Naive thymus-derived CD8-positive, alpha-beta T cell (primary cell): ENCODE measurements at places on chromosomes 5 and 9.

DNA sequence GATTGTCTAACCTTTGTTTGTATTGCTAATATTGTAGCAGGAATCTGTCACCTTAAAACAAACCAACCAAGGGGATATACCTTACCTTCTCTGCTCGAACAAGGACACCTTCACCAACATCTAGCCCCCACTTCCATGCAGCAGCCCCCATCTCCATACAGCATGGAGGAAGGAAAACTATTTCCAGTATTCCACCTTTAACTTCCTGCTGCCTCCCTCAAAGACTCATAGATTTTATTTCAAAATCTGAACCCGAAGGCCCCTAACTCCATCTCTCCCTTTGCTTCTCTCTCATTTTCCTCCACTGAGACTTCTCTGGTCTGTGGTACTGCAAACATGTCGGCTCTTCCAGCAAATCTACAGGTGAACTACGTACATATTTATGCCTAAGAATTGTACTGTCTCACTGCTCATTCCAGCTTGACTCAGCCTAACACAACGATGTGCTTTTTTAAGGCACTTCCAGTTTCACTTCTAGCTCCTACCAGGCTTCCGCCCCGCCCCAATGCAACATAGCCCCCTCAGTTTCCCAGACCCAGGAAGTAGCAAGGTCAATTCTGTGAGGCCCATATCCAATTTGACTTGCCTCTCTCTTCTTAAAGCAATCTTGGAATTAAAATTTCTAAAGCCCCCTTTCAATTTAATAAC is 70.7 kb upstream of the RNF38 start:
- DNase-seq = peak; percentile 52

DNA sequence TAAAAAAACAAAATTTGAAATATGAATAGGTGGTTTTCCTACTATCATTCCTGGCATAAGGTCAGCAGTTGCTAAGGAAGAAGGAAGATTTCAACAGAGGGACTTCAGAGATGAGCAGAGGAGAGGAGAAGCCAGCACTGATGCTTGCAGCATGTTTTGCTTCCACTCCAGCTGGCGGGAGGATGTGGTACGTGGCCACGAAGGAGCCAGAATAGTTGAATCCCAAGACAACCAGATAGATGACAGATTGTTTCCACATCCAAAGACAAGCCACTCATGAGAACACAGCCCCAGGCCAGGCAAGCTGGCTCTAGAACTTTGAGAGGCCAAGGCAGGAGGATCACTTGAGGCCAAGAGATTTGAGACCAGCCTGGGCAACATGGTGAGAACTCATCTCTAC is 15.1 kb downstream of the TIMD4 start:
- no peak for DNase-seq

DNA sequence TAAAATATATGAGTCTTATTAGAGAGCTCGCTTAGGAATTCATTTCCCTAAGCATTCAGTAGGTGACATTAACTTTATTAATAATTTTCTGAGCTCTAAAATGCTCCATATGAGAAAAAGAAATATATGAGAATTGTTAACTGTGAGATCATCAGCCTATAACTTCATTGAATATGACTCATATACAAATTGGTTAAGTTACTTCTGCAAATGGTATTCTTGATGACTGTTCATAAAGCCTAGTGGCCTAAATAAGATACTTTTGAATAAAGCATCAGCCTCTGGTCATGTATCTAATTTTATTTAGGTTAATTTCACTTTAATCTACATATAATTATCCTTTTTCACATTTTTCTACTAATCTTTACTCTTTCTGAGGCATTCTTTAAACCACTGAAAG is 710.2 kb upstream of the ACO1 start:
- no peak for DNase-seq

- no peak for DNase-seq
Observed at GRCh38 chr5:1316588-1317340, 21.9 kb upstream of the TERT start.

DNA sequence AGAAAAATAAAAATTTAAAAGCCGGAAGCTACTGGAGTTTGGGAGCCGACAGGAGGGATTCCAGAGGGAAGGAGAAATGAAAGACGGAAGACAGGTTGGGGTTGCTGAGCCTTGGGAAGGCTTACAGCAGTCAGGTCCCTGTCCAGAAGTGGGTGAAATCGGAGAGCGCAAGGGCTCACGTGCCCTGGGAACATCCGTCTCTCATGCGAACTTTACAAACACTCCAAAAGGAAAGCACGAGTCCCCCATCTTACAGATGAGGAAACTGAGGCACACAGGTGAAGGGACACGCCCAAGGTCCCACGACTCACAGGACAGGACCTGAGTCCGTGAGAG is 347 bp upstream of the OLFML2A start:
- no peak for DNase-seq

- DNase-seq = no peak
Observed at GRCh38 chr9:121672986-121673385, 21.6 kb downstream of the DAB2IP start.

GRCh38 chr5:15501091-15501791 is 1.3 kb downstream of the FBXL7 start:
- DNase-seq = no peak

DNA sequence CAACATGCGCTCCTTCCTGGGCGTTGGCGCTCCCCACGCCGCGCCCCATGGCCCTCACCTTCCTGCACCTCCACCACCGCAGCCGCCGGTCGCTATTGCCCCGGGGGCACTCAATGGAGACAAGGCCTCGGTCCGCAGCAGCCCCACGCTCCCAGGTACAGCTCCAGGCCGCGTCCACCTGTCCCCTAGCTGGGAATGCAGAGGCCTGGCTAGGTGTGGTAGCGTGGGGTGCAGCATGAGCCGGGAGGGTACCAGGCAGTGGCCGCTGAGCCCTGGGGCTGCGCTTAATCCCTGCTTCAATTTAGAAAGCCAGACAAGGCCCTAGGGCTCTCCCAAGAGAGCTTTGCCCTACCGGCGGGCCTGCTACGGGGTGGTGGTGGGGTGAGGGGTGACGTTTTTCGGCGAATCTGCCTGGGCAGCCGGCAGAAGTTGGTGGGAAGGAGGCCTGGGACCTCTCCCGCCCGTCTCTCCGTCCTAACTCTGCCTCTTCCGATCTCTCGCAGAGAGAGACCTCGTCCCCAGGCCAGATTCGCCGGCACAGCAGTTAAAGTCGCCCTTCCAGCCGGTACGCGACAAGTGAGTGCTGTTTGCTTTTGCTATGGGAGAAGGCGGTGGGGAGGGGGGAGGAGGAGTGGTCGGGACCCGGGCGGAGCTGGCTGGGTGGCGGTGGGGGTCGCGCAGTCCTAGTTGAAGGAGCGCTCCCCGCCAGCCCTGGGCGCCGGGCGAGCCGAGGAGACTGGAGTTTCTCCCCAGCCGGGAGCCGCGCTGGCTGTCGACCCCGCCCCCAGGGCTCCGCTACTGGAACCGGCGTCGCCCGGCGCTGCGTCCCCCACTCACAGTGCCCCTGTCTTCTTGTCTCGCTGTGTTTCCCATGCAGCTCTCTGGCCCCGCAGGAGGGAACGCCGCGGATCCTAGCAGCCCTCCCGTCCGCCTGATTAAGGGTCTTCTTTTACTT is 4.8 kb downstream of the IRX1 start:
- no peak for DNase-seq

DNA sequence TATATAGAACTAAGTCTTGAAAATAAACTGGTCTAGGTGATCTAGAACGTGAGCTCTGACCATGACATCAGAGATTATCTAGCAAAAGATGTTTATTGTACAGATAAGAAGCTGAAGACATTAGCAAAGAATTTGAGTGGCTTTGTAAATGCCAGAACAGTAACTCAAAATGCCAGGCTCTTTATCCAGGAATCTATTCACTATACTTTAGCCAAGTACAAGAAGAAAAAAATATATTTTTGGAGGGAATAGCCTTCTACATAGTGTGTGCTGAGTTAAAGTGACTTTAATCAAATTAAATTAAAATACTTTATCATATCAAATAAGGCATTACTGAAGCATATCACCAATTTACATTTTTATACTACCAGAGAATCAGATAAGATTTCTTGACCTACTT is 132.6 kb upstream of the ITGA1 start:
- DNase-seq = no peak

- no peak for DNase-seq
Observed at GRCh38 chr9:109085510-109085909, 34.2 kb downstream of the TMEM245 start.

DNA sequence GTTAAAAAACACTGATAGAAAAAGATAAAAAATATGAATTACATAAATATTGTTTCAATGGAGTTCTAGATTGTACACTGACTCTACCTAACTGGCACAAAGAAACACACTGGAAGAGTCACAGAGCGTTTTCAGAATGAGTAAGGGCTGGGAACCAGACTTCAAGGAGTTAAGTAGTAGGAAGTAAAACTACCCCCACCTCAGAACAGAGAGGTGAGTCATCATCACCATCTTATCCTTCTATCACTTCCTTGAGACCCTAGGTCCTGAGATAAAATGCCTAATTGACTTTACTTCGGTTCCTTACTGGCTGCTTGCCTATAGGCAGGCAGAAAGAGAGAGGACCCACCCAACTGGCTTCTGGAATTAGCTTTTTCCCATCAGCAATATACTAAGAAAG is 79.7 kb downstream of the ELAVL2 start:
- no peak for DNase-seq

DNA sequence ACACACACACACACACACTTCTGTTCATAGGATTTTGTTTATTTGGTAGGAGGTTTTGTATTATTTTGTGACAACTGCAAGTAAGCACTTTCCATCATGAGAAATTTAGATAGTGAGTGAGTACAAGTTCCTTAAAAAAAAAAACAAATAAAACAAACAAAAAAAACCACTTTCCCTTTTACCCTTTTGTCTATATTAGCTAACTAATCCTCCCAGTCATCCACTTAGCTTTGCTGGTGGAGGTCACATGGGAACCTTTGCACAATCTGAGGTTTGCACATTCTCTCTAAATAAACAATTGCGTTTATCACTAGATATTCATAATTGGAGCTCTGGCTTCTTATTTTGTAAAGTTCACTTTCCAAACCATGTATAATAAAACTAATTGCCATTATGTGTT is 6.8 kb downstream of the ITGA1 start:
- DNase-seq = no peak

GRCh38 chr9:137267933-137268355 is 9.6 kb upstream of the TOR4A start:
- no peak for DNase-seq

- peak; percentile 30 for DNase-seq
Observed at GRCh38 chr5:141349917-141350619, at the start of gene PCDHGB1. PCDHGB1 (plus strand) TSS chr5:141350099; CDS start chr5:141350261, 162 bp downstream.

GRCh38 chr9:79989079-79989478 is 417.3 kb downstream of the TLE4 start:
- no peak for DNase-seq

GRCh38 chr5:3429962-3430361 is 165.7 kb upstream of the IRX1 start:
- DNase-seq = no peak

GRCh38 chr5:1185629-1186350 is 15.6 kb upstream of the SLC6A19 start:
- DNase-seq = no peak

DNA sequence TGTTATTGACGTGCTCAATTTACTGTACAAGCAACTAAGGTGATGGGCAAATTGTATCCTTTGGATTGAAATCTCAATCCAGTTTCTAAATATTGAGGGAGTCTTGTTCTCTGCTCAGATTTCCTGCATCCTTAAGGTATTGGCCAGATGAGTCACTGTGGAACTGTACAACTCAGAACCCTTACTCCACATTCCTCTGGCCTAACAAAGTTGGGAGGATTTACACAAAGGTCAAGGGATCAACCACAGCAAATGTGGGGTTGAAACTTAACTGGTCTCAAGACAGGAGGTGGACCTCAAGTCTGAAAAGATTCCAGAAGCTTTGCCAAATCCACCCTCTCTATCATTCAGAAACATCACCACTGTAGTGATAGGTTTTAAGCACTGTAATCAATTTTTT is 81.5 kb upstream of the AGXT2 start:
- DNase-seq = no peak

DNA sequence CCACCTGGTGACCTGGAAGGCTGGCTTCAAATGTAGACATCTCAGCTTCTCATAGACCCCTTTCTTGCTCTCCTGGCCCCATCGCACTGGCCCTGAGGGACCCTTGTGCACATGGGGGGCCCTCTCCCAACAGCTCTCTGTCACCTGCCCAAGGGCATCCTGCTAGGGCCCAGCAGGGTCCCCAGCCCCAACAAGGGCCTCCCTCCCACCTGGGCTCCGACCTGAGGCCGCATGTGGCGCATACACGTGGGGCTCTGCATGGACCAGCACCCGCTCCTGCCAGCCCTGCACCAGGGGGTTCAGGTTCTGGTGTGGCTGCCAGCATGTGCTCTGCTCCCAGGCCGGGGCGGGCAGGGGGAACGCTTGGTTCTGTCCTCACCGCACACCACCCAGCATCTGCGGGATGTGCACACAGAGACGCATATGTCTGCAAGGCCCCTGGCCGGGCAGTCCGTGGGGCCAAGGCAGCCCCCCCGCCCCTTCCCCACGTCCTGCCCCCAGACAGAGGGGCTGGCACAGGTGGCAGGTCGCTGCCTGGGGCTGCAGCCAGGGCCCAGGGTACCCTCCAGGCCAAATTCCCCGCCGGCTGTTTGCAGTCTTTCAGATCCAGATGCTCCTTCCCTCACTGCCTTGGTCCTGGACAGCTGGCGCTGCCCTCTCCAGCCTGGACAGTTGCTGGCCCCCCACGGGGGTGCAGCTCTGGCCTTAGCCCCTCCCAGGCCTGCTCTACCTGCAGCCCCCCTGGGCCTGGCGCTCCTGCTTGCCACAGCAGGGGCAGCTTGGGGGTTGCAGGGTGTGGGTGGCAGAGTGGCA is 17.9 kb upstream of the NRARP start:
- DNase-seq = no peak

DNA sequence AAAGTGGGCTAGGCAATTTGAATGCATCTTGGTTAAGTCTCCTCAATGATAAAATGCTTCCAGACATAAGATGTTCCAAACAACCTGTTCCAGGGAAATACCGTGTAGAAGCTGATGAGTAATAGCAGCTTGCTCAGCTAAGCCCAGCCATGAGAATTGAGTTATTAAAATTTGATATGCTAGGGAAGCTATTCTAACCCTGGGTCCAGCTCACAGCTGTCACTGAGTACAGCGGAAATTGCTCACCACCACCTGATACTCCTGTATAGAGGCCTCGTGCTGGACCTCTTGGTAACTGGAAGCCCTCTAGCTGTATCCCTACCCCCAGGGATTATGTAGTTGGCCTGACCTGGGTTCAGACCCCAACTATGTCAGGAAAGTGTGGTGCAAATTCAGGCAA is 521.3 kb upstream of the TRPC7 start:
- no peak for DNase-seq

GRCh38 chr5:10936081-10936855 is 175.2 kb upstream of the DAP start:
- no peak for DNase-seq

- peak; percentile 71 for DNase-seq
Observed at GRCh38 chr5:139710319-139711066, 62.3 kb downstream of the CXXC5 start.

DNA sequence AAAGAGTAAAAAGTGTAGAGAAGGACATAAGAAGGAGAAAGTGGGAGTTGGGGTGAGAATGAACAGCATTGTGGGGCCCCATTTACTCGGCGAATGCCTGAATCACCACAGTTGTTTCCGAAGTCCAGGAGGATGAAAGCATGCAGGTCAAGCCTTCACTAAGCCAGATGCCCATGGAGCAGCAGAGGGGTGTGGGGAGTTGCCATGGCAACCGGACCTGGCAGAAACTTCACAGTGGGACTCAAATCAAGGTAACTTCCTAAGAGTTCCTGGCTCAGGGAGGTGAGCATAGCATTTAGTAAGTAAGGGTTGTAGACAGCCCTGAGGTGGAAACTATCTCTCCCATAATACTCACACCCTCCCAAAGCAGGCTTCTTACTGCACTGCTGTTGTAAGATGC is 357.1 kb downstream of the TRIM32 start:
- DNase-seq = no peak
